H9 (cell line): ENCODE measurements at places on chromosomes 13 and 19. TPM values are rescaled to one million over a fixed set of nuclear protein-coding genes. Genes with fewer than 3 reads are reported as not detected.

DNA sequence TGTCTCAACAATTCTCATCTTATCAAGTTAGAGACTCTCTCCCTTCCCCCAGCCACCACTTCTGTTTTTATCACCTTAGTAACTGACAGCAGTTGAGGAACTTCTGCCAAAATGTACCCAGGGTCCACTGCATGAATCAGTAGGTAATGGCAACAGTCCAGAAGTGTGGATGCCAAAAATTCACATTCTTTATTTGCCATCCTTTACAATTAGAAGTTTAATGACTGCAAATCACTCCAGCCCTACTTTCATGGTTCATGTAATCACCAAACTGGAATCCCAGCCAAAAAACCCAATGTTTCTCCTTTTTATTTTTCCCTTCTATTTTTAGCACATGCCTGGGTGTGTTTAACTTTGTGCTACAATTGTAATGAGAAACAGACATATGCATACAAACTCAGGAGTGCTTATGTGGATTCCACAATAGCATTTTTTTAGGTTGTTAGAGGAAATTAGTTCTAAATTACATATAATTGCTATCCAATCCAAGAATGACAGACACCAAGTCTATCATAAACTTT, 243.5 kb downstream of the RGCC start:
- no peak for DNase-seq

DNA sequence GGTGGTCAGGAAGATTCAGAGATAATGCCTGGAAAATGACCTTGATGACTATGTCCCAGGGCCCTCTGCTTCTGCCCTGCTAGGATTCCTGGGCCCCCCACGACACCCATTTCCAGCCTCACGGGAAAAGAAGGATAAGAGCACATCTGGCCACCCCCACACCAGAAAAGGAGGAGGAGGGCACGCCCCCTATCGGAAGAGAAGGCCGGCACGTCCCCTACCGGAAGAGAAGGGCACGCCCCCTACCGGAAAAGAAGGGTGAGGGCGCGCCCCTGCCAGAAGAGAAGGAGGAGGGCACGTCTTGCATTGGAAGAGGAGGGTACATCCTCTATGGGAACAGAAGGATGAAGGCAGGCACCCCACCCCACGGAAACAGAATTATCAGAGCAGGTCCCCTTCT, 84.3 kb downstream of the IER2 start:
- DNase-seq: peak; percentile 76

DNA sequence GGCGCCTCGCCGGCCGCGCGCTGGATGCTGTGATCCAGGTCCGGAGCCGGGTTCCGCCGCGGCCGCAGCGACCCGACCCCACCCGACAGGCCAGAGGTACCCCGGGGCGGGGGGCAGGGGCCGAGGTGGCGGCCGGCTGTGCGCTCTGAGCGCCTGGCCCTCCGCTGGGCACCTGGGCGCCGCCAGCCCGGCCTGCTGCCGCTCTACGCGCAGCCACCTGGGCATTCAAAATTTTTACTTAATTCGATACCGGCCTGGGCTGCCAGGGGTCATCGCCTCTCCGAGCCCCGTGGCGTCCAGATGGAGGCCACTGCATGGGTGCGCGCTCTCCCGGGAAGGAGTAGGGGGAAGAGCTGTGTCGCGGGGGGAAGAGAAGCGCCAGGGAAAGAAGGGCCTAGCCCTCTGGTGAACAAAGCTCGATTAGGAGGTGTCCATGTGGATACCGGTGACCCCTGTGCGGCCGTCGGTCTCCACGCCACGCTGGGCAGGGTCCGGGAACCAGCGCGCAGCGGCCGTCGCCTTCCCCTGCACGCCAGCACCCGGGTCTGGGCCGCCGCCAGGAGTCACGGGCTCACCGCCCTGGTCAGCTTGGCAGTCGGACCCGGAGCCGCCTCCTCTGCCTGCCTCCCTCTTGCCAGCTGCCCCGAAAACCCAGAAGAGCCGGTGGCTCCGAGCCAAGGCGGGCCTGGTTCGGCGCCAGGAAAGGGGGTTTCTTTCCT, 666 bp downstream of the BIVM start:
- DNase-seq: peak; percentile 30

GRCh38 chr19:46786236-46787039, 2.0 kb downstream of the SLC1A5 start:
- DNase-seq: no peak

DNA sequence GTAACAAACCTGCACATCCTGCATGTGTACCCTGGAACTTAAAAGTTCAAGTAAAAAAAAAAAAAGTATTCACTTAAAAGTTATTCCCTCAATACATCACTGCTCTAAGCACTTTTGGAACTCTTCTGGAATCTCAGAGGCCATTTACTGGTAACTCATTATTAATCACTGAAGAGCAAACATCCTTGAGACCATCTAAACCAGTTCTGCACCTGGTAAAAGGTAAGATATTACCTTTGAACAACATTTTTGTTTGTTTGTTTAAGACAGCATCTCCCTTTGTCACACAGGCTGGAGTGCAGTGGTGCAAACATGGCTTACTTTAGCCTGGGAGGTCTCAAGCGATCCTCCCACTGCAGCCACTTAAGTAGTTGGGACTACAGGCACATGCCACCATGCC, 16.7 kb downstream of the UGGT2 start:
- DNase-seq: no peak

DNA sequence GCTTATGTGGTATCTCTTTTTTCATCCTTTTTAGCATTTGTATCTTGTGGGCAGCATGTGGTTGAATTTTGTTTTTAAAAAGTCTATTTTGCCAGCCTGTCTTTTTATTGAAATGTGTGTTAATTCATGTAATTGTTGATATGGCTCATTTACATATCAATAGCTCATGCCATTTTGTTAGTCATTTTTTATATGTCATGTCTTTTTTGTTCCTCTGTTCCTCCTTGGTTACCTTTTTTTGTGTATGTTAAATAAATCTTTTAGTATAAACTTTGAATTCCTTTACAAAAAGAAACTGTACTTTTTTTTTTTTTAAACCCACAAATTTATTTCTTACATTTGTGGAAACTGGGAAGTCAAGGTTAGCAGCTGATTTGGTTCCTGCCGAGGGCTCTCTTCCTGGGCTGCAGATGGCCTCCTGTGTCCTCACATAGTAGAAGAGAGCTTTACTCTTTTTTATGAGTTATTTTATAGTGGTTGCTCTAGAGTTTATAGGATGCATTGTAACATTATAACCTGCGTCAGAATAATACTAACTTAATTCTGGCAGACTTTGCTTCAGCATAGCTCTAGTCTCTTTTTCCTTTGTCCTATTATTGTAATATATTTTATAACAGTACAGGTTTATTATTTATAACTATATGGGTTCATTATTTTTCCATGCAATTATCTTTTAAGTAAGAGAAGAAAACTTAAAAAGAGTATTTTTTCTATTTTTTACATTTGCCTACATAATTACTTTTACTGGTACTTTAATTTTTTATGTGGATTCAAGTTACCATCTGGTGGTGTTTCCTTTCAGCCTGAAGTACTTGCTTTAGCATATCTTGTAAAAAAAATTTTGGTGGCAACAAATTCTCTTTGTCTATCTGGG, 86.3 kb downstream of the URI1 start:
- no peak for DNase-seq

- DNase-seq: no peak
Measured at GRCh38 chr13:59492030-59492636, 671.6 kb downstream of the DIAPH3 start.

GRCh38 chr19:53010494-53010893, 3.2 kb upstream of the ERVV-1 start:
- DNase-seq: peak; percentile 82

DNA sequence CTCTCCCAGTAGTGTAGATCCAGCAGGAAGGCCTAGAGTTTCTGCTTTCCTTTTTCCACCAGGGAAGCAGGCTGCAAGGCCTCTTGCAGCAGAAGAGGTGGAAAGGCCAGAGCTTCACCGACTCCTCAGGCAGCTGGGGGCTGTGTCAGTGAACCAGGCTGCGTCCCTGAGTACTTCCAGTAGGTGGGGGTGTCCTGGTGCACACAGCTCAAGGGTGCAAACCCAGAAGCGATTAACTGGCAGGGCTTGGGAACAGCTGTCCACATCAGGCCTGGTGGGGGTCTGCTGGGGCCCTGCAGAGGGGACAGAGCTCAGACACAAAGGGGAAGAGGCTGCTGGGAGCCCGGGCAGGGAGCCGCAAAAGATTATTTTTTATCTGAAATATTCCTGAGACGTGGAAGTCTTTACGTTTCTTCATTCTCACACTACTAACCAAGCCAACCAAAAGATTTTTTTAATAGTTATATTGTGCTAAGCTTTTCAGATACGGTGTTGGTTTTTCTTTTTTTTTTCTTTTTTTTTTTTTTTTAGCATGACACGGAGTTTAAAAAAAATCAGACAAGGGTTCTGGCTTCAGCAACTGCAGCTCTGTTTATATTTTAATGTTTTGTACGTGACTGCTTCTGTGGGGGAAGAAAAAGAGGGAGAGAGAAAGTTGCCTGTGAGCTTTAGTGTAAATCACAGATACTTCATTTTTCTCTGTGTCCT, 11.0 kb downstream of the TSHZ3 start:
- DNase-seq: peak; percentile 87

- no peak for DNase-seq
Measured at GRCh38 chr13:76965759-76966421, 17.6 kb downstream of the ACOD1 start.

DNA sequence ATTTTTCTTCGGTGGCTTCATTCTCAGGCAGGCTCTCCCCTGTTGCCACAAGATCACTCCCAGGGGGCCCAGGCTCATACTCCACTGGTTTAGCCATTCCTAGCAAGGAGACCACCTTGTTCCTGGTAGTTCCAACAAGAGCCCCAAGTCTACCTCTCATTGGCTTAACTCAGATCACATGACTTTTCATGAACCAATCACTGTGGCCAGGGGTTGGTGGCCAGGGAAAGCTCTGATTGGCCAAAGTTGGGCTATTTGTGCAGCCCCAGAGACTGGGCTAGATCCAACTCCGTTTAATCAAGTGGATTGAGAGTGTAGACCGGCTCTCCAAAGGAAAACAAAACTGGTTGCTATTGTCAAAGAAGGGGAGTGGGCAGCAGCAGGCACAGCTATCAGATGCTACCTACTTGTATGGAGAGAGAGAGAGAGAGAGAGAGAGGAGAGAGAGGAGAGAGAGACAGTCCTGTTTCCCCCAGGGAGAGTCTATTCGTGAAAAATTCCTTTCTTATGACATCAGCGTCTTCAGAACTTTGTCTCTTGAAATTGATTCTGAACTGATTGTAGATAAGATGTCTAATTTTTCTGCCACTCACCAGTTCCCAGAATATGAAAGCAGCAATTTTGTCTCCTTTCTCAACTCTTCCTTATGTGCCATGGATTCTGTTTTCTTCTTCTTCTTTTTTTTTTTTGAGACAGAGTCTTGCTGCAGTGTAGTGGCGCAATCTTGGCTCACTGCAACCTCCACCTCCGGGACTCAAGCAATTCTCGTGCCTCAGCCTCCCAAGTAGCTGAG, 5.9 kb downstream of the CEACAM19 start:
- peak; percentile 74 for DNase-seq

- peak; percentile 67 for DNase-seq
Measured at GRCh38 chr19:8204961-8205360, 4.2 kb upstream of the CERS4 start.

GRCh38 chr19:1997353-1998233, 17.9 kb downstream of the BTBD2 start:
- no peak for DNase-seq

DNA sequence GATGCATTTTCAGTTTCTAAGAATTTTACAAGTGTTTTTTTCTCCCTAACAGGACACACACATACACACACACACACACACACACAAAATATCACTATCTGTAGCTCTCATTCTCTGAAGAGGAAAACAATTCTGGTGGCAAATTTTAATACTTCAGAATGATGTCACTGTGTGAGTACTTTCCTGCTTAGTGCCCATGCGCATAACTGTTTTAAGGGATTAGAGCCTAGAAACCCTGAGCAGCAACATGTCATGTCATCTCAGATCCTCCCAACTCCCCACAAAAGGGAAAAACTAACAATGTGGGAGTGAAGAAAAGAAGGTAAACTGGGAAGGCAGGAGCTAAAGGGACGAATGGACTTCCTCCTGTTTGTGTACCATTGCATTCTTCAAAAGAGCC, 401.2 kb downstream of the SPRY2 start:
- DNase-seq: no peak

DNA sequence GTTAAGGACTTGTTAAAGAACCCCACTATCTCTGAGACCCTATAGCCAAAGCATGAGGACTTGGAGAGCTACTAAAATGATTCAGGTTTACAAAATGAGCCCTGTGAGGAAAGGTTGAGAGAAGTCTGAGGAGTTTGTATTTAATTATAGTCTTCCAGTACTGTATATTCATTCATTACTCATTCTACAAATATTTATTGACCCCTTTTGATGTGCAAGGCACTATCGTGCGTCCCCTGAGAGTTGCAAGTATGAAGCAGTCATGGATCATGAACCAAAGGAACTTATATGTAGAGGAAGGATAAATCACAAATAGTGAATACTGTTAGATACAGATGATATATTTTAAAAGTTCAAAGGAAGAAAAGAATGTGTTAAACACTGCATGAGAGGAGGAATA, 84.4 kb downstream of the DNAJC15 start:
- no peak for DNase-seq

DNA sequence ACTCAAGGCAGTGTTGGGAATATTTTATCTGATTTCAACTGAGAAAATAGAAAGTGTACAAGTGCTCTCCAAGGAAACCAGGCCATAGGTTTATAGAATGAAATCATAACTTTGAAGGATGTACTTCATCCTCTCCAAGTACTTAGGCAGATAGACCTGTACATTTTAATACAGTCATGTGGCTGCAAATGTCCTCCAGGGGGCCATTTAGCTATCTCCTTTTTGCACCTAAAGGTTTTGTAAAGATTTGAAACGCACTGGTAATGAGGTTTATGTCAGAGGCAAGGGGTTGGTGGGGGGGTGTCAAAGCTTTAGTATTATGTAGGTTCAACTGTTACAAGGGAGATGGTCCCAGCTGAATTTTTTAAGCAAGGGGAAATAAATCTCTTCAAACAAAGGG, 364.4 kb downstream of the DCT start:
- DNase-seq: no peak

DNA sequence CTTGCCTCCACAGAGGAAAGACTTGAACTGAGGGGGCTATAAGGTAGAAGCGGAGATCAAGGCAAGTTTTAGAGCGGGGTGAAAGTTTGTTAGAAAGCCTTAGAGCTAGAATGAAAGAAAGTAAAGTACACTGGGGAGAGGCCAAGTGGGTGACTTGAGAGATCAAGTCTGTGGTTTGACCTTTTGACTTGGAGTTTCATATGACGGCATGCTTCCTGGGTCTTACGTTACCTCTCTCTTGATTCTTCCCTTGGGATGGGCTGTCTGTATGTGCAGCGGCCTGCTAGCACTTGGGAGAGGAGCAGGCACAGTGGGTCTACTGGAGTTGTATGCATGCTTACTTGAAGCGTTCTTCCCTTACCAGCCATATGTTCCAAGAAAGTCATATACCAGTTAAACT, 1768.5 kb downstream of the PCDH9 start:
- DNase-seq: no peak

- peak; percentile 87 for DNase-seq
Measured at GRCh38 chr19:1025960-1026782, at the start of gene CNN2. TSS of gene CNN2 (plus strand) at chr19:1026608. CDS start at chr19:1026662, 54 bp downstream.

Gene NLRP9
- total RNA-seq: not detected in 2 replicates

Gene PEAK3
- total RNA-seq: not detected in 2 replicates

Gene MAG
- 0.13 TPM in 1 of 2 replicates, not detected in the other for total RNA-seq

Gene ZNF560
- not detected in 2 replicates for total RNA-seq

Gene CACNG7
- total RNA-seq: 22.1 and 22.7 TPM in 2 replicates

Gene LGI4
- total RNA-seq: 2.6 and 3.2 TPM in 2 replicates
